Fibroblast of villous mesenchyme (primary cell): ENCODE measurements at places on chromosomes 7 and 10. TPM values are rescaled to one million over a fixed set of nuclear protein-coding genes. Genes with fewer than 3 reads are reported as not detected.

GRCh38 chr10:28980264-28980663, 302.9 kb downstream of the BAMBI start:
- DNase-seq: no peak

GRCh38 chr7:47405921-47406800, 175.8 kb downstream of the TNS3 start:
- DNase-seq: peak; percentile 80

DNA sequence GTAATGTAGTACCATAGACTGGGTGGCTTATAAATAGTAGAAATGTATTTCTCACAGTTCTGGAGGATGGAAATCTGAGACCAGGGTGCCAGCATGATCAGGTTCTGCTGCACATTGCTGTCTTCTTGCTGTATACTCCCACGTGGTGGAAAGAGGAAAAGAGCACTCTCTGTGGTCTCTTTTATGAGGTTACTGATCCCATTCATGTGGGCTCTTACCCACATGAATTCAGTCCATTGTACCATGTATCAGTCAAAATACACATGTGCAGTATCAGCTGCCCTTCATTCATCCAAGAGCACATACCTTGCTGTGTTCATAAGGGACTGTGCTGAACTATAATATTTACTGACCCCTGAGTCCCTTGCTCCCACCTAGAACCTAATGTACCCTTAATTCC, 17.1 kb downstream of the PNLIPRP2 start:
- DNase-seq: no peak

GRCh38 chr7:128310499-128310898, 33.2 kb downstream of the RBM28 start:
- DNase-seq: no peak

DNA sequence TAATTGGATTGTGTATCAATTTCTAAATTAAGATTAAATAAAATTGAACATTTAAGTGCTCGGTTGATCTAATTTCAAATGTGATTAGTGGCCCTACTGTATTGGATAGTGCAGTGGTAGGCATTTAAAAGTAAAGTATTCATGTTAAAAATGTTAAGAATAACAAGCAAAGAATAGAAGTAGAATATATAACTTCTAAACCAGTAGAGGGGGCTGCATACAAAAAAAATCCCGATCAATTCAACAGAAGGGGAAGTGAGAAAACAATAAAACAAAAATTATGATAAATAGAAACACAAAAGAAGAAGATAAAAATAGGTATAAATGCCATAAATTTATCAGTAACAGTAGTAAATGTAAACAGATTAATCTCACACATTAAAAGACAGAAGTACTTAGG, 24.9 kb upstream of the WDFY4 start:
- no peak for DNase-seq

ITIH5 gene
- under 0.01 and 0.43 TPM in 2 replicates for total RNA-seq

HSPA12A gene
- 22.9 and 35.4 TPM in 2 replicates for total RNA-seq

SAMD9 gene
- total RNA-seq: 15.8 and 21.2 TPM in 2 replicates

MYO3A gene
- total RNA-seq: not detected in 2 replicates
